ENCODE measurements at places on chromosomes 7 and 10. TPM values are rescaled to one million over a fixed set of nuclear protein-coding genes. Genes with fewer than 3 reads are reported as not detected.

KIF20B gene
- 2.6 TPM for polyA plus RNA-seq

CHST15 gene
- 23.1 TPM for polyA plus RNA-seq

PARP12 gene
- polyA plus RNA-seq, result 89.1 TPM

SH2D4B gene
- polyA plus RNA-seq, result not detected

VWA2 gene
- polyA plus RNA-seq, result not detected

BBS9 gene
- polyA plus RNA-seq, result 5.0 TPM

CPXM2 gene
- 1.9 TPM for polyA plus RNA-seq

LIPF gene
- polyA plus RNA-seq, result not detected

LRIT1 gene
- polyA plus RNA-seq, result not detected

SLC18A3 gene
- polyA plus RNA-seq, result not detected

GALNT17 gene
- not detected for polyA plus RNA-seq

DGKB gene
- polyA plus RNA-seq, result not detected

NPC1L1 gene
- not detected for polyA plus RNA-seq

ABHD11 gene
- polyA plus RNA-seq, result 18.4 TPM

Measured in endothelial cell of umbilical vein (primary cell).